ENCODE measurements at places on chromosomes 4 and X.

GRCh38 chr4:24849756-24850155, 54.4 kb downstream of the SOD3 start:
- DNase-seq: no peak

- DNase-seq: no peak
Observed at GRCh38 chr4:89283226-89284009, 24.2 kb downstream of the GPRIN3 start.

DNA sequence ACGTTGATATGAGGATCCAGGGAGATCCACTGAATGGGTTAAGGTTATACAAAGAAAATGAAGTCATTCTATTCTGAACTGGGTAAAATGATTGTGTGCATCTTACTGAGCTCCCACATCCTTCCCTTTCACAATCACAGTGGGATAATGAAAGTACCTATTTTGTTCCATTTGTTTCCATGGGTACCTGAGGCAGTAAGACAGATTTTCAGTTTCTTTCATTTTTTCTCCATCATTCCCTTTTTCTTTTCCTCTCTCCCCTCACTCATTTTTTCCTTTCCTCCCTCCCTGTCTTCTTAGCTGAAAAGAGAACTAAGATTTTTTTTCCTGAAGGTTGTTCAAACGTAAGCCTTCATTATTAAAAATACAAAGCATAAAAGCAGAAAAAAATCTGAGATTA, 4.6 kb downstream of the GRIA2 start:
- no peak for DNase-seq

- no peak for DNase-seq
Observed at GRCh38 chr4:38424151-38424871, 239.7 kb upstream of the KLF3 start.

- no peak for DNase-seq
Observed at GRCh38 chr4:145619639-145619996, 433 bp downstream of the MMAA start.

DNA sequence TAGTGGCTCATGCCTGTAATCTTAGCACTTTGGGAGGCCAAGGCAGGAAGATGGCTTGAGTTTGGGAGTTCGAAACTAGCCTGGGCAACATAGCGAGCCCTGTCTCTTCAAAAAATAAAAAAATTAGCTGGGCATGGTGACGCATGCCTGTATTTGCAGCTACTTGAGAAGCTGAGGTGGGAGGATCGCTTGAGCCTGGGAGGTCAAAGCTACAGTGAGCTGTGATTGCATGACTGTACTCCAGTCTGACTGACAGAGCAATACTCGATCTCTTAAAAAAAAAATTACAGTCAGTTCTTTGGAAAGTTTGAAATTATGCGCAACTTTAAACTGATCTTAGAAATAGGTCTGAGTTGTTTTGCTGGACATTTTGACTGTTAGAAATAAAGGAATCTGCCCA, 55.8 kb downstream of the DOCK11 start:
- no peak for DNase-seq

- DNase-seq: no peak
Observed at GRCh38 chr4:154076921-154077320, 288.0 kb upstream of the SFRP2 start.

DNA sequence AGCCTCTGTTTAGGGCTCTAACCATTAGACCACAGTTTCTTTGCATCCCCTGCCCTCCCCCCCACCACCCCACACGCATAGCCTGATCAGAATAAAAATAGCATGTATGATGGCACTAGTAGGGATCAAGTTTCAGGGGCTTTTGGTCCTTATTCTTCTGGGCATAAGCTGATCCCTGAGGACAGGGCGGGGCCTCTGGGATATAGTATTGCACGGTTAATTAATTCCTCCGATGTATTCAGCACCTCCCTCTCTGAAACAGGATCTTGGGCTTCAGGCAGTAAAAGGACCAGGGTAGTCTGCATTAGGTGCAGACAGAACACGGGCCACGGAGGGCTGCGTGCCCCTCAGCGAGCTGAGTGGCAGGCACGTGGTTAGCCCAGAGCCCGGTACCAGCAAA, 57.1 kb downstream of the ELF4 start:
- DNase-seq: no peak

GRCh38 chr4:184801781-184802696, 23.7 kb downstream of the ACSL1 start:
- no peak for DNase-seq

- no peak for DNase-seq
Observed at GRCh38 chr4:23930750-23931488, 41.1 kb upstream of the PPARGC1A start.

DNA sequence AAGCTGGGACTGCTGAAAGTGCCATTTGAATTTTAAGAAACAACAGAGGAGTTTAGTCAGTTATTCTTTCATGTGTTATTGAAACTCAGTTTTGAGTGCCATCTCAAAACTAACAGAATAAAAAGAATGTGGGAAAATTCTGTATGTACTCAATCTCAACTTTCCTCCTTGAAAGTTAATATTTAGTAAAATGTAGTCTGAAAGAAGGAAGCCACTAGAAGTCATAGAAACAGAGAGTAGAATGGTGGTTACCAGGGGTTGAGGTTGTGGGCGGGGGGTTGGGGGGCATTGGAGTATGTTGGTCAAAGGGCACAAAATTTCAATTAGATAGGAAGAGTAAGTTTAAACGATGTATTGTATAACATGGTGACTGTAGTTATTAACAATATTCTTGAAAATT, 628.3 kb upstream of the MAGEB2 start:
- no peak for DNase-seq

- no peak for DNase-seq
Observed at GRCh38 chr4:70577220-70577927, 14.7 kb upstream of the AMBN start.

All from activated CD4-positive, alpha-beta T cell treated with anti-CD3 and anti-CD28 coated beads for 1 hour (primary cell).